SJSA1 (cell line): ENCODE measurements at places on chromosomes 4 and X. TPM values are rescaled to one million over a fixed set of nuclear protein-coding genes. Genes with fewer than 3 reads are reported as not detected.

Gene ZIC3
- total RNA-seq = not detected in 2 replicates

Gene AWAT2
- total RNA-seq = not detected in 2 replicates

Gene FGFBP2
- not detected in 2 replicates for total RNA-seq

Gene RHOH
- total RNA-seq = not detected in 2 replicates

Gene RAB41
- total RNA-seq = not detected in 2 replicates

Gene SHROOM3
- total RNA-seq = 18.7 and 22.5 TPM in 2 replicates

Gene PCDH18
- total RNA-seq = 15.1 and 19.0 TPM in 2 replicates

Gene VCX2
- total RNA-seq = not detected in 2 replicates

Gene SCRG1
- not detected in 2 replicates for total RNA-seq

Gene ITGB1BP2
- 0.74 TPM in 1 of 2 replicates, not detected in the other for total RNA-seq

Gene LIMCH1
- total RNA-seq = 27.7 and 37.4 TPM in 2 replicates

Gene COX7B
- 561 and 673 TPM in 2 replicates for total RNA-seq

Gene CLCN5
- 2.0 and 3.5 TPM in 2 replicates for total RNA-seq

Gene NSDHL
- total RNA-seq = 6.8 and 12.7 TPM in 2 replicates

Gene KCNE5
- total RNA-seq = not detected in 2 replicates

Gene PDLIM3
- 87.3 and 157 TPM in 2 replicates for total RNA-seq
